ENCODE measurements at places on chromosomes 7 and 10.

GRCh38 chr7:37541810-37542443 is 93.3 kb upstream of the ELMO1 start:
- DNase-seq = no peak

GRCh38 chr10:59580026-59580863 is 129.4 kb downstream of the SLC16A9 start:
- DNase-seq = no peak

DNA sequence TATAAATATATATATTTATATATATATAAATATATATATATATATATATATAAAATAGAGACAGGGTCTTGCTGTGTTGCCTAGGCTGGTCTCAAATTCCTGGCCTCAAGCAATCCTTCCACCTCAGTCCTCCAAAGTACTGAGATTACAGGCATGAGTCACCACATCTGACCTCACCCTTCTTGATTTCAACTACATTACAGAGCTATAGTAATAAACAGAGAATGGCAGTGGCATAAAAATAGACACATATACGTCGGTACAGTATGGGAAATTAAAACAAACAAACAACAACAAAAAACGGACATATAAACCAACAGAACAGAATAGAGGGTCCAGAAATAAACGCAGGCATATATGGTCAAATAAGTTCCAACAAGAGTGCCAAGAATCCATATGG is 77.6 kb upstream of the PPP1R3A start:
- DNase-seq = no peak

DNA sequence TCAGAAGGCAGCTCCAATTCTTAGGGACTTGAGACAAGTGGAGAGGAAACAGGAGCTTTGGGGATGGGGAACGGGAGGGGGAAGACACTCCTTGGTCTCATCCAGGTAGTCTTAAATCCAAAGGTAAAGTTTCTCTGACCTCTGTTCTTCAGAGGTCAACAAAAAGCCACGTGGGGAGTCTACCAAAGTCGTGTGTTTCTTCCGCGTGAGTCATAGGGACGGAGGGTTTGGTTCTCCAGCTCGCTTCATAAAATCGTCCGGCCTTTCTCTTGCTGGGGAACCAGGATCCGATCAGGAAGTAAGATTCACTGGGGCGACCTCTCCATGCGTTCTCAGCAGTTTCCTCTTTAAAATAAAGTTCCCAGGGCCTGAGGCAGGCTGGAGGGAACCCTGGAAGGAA is 275.7 kb downstream of the TCERG1L start:
- no peak for DNase-seq

- no peak for DNase-seq
Measured at GRCh38 chr10:125073996-125074395, 86.4 kb downstream of the CTBP2 start.

GRCh38 chr7:82044497-82045080 is 274.7 kb upstream of the HGF start:
- DNase-seq = no peak

DNA sequence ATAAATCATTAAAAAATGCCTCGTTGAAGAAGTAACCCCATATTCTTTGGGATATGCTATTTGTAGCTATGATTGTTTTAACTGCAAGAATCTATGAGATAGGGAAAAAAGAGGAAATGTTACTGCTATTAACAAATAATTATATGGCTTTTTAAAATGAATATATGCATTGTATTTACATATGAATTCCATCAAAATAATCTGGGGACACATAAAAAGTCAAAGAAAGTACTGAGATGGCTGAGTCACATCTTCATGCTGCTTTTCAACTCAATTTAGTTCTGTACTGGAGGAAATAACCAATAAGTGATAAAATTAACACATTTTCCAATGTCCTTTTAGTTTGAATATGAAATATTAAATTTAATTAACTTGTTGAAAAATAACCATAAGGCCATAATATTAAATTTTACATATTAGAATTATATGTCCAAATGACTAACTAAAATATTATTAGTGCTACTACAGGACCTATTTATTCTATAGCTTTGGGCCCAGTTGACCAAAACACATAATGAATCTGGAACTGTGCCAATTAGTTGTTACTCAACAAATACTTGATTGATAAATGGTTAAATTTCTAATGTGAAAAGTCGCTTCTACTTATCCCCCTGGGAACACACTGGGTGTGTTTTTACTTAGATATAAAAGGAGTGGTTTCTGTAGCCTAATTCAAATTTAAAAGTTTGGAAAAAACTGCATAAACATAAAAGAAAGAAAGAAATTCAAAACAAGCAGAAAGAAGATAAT is 214.6 kb upstream of the PFKP start:
- DNase-seq = no peak

Measured in stimulated activated CD4-positive, alpha-beta T cell treated with anti-CD3 and anti-CD28 coated beads, TNF-alpha, amount 100 ng/mL, for 1 hour (primary cell).